ENCODE measurements at places on chromosomes 6 and 20. TPM values are rescaled to one million over a fixed set of nuclear protein-coding genes. Genes with fewer than 3 reads are reported as not detected.

ADGRF1 gene
- not detected for total RNA-seq

GRCh38 chr20:2224368-2224639 lies 71.5 kb upstream of the TGM3 start:
- DNase-seq, result no peak

GRCh38 chr6:61886608-61887259 lies 399.3 kb downstream of the KHDRBS2 start:
- DNase-seq, result peak; percentile 37

WFDC11 gene
- total RNA-seq, result not detected

GRCh38 chr6:130929036-130929678 lies 102.0 kb downstream of the SMLR1 start:
- no peak for DNase-seq

DNA sequence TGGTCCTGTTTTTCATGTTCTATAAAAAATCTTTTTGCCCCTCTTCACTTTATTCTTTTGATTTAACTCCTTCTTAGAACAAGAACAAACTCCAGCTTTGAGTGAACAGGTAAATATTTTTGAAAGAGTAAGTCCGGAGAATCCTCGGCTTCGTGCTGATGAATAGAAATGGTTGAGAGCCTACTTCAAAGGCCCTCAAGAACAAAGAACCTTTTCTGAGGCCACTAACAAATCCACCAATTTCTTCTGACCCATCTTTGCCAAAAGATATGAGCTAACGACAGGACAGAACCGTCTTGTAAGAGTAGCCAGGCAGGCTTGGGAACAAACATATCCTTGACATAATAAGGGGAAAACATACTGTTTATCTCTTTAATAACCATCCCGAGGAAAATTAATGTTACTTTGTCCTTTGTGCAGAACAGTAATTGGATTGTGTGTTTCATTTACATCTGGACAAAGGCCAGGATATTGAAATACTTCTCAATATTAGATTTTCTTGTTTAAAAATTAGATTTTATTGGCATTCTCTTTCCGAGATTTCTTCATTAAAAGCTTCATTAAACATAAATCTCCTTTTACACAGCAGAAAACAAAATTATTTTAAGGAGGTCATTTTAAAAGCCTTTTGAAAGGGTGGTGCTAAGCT lies 52.9 kb downstream of the NOX3 start:
- DNase-seq, result peak; percentile 56

GRCh38 chr6:168226902-168227318 lies 92.7 kb downstream of the DACT2 start:
- DNase-seq, result peak; percentile 30

C6orf58 gene
- not detected for total RNA-seq

DNA sequence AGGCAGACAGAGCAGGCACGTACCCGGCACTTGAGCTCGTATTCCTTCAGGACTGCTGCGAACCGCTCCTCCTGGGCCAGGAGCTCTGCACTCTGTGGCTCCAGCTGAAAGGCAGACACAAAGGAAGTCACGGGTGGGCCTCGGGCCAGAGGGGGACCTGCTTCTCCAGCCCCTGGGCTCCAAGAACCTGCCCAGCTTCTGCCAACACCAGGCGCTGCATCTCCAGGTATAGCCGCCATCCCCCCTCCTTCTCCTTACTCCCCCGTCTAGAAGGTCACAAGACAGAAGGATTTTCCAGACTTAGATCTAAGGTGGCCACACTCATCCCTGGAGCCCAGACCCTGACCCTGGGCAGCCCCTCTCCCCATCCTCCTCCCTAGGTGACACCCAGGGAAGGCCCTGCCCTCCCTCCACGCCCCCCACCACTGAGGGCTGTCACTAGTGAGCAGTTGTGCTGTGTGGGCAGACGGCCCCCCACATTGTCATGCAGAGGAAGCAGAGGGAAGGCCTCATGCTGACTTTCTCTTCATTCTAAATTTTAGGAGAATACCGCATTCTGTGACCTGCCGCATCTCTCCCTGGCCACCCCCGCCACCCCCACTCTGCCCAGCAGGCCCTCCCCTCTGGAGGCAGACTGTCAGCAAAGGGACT lies 81.9 kb downstream of the GINS1 start:
- DNase-seq, result no peak

Measured in SK-MEL-5 (cell line).